ENCODE measurements at places on chromosomes 16 and 17.

GRCh38 chr17:50350733-50351132, 4.8 kb downstream of the XYLT2 start:
- DNase-seq = no peak

DNA sequence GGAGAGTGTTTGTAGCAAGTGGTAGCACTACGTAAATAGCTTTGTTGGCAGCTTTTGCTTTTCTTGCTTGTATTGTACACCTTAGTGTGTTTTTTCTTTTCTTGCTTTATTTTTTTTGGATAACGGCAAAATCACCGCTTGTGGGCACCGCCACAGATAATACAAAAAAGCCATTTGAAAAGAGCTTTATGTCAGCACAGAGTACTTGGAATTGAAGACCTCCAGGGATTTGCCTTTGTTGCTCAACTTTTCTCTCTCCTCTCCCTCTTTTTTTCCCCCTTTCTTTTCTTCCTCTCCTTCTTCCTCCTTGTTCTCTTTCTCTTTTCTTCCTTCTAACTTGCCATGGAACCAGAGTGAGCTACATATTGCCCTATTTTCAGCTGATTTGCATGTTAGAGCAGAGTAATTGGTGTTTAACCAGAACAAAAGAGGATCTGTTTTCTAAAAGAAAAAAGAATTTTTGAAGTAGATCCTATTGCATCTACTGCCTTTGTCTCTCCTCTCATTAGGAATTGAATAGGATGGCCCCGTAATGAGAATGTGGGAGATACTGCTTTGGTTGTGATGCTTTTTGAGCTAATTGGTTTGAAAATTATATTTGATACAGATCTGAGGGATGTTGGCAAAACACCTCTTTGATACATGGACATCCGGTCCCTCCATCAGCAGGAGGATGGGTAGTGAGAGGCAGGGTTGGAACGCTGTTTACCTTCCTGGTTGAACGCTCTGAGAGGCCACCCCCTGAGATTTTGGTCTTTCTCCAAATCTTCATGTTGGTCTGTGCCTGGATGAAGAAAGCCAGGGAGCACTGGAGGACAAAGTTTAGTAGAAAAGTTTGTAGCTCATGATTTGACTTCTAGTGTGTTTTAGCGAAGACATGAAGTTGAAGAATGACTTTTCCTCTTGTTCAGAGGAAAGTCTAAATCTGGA, 85.6 kb downstream of the MSI2 start:
- no peak for DNase-seq

- peak; percentile 96 for DNase-seq
These were observed 489 bp upstream of the NFATC3 start for GRCh38 chr16:68084504-68085258.

- no peak for DNase-seq
These were observed 10.9 kb downstream of the SLC43A2 start for GRCh38 chr17:1617620-1618174.

DNA sequence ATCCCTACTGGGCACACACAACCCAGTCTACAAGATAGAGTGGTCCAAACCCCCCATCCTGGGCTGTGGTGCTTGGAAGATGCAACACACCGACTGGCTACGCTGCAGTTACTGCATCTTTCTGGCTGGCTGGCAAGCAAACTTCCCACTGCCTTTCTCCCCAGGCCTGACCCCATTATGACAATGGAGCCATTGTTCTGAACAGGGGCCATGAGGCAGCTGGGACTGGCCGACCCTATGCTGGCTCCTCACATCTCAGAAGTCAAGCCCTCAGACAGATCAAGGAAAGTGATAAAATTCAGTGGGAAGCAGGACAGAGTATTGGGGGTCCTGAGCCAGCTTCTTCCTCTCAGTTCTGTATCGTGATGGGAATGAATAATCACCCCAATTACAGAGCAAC, 364.1 kb upstream of the ASIC2 start:
- DNase-seq = no peak

GRCh38 chr16:88472069-88472468, 19.0 kb downstream of the ZFPM1 start:
- no peak for DNase-seq

GRCh38 chr17:46790216-46790615, 28.3 kb downstream of the WNT3 start:
- no peak for DNase-seq

DNA sequence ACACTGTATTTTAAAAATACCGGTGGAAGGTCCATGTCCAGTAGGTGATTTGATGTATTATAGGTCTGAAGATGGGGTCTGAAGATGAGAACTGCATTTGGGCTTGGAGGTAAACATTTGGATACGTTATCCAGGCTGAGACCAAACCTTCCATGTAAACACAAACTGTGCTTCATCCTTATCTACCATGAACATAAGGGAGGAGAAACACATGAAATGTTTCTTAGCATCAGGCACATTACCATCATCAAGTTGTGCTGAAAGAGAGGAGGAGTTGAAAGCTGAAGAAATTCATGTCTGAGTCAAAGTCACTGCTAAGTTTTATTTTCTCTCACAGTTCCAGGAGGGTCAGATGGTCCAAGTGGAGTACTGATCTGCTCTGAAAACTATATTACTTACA, 11.4 kb downstream of the SF3B3 start:
- no peak for DNase-seq

GRCh38 chr16:84765616-84766580, 53.9 kb upstream of the CRISPLD2 start:
- no peak for DNase-seq

- DNase-seq = no peak
These were observed 381.9 kb upstream of the CCL2 start for GRCh38 chr17:33873201-33873617.

DNA sequence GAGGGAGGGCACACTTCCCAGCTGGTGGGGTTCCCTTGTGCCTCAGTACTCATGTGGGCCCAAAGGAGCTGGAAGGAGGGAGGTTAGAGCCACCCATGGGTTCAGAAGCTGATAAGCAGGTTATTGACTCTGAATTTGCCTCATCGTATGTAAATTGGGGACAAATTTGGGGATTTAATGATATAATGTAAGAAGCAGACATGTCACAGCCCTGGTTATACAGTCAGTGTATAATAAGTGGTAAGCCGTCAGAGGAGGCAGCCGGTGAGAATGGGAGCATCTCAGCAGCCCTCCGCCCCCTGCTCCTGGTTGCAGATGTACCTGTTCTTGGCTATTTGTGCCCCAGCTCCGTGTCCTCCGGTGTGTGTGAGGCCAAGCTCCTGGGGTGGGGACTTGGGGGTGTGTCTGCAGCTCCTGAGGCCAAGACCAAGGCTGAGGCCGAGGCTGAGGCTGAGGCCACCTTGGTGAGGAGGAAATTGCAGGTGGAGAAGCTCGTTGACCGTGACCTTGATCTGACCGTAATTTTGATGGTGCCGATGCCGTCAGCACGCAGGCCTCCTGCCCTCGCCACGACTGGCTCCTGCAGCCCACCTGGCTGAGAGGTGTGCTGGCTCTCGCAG, 288.1 kb downstream of the SEC14L1 start:
- no peak for DNase-seq

GRCh38 chr16:15990902-15991301, 41.5 kb downstream of the ABCC1 start:
- DNase-seq = no peak

DNA sequence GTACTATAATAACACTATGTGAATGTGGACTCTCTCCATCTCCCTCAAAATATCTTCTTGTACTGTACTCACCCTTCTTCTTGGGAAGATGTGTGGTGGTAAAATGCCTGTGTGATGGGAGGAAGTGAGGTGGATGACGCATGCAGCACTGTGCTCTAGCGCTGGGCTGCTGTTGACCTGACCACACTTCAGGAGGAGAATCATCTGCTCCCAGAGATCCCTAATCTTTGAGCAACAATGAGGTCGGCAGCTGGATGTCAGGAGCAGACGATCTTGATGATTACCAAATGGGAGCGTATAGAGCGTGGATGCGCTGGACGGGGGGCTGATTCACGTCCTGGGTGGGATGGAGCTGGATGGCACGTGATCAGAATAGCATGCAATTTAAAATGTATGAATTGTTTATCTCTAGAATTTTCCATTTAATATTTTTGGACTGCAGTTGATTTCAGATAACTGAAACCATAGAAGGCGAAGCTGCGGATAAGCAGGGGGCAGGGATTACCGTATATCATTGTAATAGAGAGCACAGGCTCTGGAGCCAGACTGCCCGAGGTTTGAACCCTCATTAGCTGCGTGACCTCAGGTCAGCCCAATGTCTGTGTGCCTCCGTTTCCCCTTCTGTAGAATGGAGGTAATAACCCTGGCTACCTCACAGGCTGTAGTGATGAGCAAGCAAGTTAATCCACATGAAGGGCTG, 23.7 kb upstream of the CYLD start:
- no peak for DNase-seq

- no peak for DNase-seq
These were observed 71.4 kb upstream of the KCTD5 start for GRCh38 chr16:2610781-2611498.

- peak; percentile 44 for DNase-seq
These were observed 30.3 kb downstream of the CDK5R1 start for GRCh38 chr17:32516940-32517701.

GRCh38 chr17:59783221-59784047, 76.0 kb downstream of the VMP1 start:
- no peak for DNase-seq

GRCh38 chr16:69644790-69645189, 79.0 kb downstream of the NFAT5 start:
- no peak for DNase-seq

DNA sequence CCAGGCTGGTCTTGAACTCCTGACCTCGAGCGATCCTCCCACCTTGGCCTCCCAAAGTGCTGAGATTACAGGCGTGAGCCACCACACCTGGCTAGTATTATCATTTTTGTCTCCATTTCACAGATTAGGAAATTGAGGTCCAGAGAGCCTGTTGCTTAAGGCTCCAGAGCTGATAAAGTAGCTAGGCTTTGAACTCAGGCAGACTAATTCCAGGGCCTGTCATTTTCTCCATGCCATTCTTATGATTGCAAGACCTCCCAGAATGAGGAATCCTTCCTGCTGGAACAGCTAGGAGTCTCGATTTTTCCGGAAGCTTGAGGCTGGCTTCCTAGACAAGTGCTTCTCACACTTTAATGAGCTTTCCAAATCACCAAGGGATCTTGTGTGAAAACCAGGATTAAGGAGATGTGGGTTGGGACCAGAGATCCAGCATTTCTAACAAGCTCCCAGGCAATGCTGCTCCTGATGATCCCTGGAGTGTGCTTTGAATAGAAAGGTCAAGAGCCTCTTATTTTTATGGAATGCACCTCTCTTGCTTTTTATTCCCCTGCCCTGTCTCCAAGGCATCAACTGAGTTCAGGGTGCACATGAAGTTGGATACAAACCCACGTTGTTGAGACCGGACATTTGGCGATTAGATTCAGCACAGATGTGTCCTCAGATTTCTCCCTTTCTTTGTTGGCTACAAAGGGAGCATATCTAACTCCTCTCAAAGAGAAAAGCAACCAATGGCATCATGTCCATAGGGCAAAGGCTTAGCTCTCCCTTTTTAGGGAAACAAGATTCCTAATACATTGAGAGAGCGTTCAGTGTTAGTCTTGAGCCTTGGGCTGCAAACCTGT, 40.3 kb upstream of the FAM20A start:
- DNase-seq = no peak

DNA sequence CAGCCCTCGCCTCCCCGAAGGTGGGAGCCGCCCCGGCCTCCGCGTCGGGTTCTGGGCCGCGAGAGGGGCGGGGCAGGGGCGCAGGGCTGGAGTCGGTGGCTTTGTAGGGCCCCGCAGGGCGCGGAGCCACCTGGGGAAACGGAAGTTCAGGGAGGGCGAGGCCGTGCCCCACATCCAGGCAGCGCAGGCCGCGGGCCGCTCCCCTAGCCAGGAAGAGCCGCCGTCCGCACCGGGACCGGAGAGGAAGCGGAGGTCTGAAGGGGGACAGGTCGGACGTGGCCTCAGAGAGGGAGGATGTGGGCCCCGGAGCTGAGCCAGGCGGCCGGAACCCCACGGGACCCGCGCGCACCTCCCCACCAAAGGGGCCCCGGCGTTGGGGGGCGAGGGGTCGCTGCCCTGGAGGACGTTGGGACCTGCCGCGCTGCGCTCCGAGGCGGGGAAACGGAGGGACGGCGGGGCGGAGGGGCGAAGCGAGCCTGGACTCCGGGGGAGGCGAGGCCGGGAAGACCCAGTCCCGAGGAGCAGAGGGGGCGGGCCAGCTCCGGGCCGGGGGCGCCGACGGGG, 482 bp upstream of the SLC16A3 start:
- no peak for DNase-seq

DNA sequence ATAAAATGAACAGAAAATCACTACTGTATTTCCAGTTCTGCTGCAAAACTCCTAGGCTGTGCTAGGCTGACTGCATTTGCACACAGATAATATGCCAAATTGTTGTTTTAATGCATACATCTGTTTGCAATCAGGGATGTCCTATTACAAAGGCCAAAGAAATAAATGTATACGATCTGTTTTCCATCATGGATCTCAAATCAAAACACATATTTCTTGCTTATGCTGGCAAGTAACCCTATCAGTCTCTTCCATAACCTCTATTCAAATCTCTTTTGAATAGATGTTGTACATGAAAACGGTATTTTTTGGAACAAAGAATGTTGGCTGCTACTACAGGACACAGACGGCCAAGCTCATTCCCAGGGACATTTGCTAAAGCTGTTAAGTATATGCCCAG, 56.6 kb downstream of the DUSP14 start:
- DNase-seq = no peak

DNA sequence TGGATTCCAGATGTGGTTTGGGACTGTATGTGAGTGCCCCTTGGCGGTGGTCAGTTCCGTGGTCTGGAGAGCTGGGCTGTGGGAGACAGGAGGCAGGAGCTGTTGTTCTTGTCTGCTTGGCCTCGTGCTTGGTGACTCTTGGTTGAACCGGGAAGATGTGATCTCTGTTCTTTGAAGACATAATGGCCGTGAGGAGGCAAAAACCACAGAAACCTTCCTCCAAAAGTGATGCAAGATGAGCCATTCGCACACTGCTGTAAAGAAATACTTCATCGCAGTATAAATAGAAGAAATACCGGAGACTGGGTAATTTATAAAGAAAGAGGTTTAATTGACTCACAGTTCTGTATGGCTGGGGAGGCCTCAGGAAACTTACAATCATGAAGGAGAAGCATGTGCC, 128.8 kb downstream of the RAP1GAP2 start:
- no peak for DNase-seq

DNA sequence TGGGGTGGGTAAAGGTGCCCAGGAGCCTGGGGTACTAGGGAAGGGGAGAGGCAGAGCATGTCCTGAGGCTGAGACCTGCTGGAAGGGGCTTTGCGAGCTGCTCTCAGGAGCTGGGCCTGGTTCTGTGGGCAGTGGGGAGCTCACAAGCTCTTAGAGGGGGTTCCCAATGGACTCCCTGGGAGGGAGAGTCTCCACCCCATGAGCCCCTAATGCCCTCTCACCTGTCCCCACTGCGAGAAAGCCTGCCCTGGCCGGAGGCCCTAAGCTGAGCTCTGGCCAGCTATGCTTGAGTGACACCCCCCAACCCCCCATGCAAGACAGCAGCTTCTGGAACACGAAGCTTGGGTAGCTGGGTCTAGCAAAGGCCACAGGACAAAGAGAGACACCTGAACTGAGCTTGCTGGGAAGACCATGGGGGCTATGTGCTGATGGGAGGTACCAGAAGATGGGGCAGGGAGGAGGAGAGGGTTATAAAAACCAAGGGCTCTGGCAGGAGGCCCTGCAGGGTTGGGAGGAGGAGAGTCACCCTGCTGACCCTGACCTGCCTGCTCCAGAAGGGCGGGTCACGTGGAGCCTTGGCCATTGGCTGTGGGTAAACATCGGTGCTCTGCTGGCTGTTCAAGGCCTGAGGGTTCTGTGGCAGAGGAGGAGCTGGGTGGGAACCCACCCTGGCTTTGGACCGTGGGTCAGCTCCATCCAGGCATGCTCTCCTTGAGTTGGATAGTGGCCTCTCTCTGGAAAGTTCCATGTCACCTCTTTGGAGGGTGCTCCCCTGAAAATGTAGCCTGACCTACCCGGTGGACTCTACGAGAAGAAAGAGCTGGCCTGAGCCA, 106.7 kb downstream of the RAB11FIP4 start:
- no peak for DNase-seq

Measured in NCI-H1436 (cell line).